Fibroblast of skin of right quadriceps (primary cell): ENCODE measurements at places on chromosomes 2 and 18.

- no peak for DNase-seq
Measured at GRCh38 chr2:77309725-77310124, 212.5 kb downstream of the LRRTM4 start.

DNA sequence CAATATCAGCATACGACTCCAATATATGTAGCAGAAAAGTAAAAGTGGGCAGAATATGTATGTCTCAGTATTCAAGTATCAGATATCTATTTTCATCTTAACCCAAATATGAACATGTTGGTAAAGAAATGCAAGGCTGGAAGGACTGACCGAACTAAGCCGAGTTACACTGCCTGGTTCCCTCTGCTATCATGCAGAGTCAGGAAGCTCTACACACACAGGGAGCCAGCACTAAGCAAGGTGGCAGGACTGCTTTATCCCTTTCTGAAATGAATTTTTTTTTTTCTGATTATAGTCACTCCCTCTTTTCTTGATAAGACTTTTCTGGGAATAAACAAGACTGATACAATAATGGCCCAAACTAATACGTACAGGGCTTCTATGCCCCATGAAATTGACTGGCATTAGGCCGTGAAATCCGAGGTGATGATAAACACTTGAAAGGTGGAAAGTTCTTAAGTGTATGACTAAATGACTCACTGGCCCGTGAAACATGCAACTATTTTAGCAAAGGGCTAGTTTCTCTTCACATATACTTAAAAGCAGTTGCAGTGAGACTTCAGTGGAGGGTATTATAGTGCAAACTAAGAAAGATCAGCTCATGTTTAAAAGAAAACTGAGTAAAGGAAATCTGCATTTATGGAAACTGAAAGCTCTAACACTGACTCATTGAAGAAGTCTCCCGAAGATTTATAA is 14.9 kb downstream of the DPP4 start:
- DNase-seq = no peak

GRCh38 chr2:204145791-204146190 is 209.2 kb downstream of the ICOS start:
- DNase-seq = no peak

- peak; percentile 82 for DNase-seq
Measured at GRCh38 chr2:218582076-218582475, 13.4 kb downstream of the CNOT9 start.

GRCh38 chr2:170012773-170013172 is 165.2 kb upstream of the MYO3B start:
- DNase-seq = no peak

- DNase-seq = no peak
Measured at GRCh38 chr2:164182116-164182627, 439.1 kb downstream of the GRB14 start.

- DNase-seq = no peak
Measured at GRCh38 chr2:205441524-205441923, 240.8 kb upstream of the NRP2 start.

- DNase-seq = no peak
Measured at GRCh38 chr2:177586154-177586553, 193.6 kb downstream of the AGPS start.

DNA sequence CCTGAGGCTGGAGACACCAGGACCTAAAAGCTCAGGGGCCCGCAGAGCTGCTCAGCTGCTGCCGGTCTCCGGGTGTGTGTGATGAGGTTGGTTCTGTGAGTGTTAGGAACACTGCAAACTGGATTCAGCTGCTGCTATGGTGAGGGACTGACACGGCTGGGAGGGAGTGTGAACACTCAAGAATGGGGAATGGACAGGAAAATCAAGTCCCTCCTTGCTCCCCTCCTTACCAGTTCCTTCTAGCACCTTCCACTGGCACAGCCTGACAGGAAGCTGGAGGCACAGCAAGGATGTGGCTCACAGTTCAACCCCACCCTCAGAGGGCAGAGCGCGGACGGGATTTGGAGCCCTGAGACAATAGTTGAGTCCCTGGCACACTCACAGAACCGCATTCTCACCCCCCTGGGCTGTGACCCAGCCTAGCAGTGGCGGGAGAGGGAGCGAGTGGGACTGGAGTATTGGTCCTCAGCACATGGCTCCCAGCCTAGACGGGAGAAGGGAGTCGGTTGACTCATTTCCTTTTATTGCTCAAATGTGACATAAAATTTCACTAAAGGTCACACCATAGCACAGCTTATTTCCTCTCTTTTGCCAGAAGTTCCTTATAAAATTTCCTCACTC is 42.5 kb downstream of the LRRC30 start:
- peak; percentile 58 for DNase-seq

DNA sequence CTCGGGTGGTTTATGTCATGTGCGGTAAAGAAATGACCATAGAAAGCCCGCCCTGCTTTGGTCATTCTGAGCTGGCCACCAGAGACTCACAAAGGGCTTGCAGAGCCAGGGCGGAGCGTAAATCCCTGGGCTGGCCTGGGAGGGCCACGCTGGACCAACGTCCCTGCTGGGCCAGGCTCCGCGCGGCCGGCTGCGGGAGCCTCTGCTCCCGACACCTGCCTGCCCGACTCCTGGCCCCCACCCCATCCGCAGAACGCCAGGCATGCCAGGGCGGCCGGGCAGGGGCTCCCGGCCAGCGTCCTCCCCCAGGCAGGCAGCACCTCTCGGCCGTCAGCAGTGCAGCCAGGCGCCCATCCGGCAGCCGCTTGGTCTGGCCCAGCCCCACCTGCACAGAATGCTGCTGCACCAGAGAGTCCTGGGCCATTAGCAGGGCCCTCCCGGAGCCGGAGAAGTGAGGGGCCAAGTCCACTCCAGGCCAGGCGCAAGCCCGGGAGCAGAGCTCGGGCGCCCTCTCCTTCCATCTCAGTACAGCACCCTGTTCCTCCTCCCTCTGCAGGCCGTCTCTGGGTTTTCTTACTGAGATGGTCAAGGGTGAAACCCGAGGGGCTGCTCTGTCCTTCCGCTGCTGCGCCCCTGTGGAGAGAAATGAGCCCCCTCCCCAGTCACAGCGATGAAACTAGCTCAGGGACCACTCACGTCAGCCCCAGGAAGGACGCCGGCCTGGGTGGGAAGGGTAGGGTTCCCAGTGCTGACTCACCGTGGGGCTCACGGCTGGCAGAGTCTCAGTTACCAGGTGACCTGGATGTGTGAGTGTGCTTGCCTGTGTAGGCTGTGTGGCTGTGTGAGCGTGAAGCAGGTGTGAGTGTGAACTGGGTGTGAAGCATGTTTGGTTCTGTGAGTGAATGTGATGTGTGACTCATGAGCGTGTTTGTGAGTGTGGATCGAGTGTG is 83.3 kb downstream of the PTGR3 start:
- no peak for DNase-seq

- no peak for DNase-seq
Measured at GRCh38 chr2:240886023-240886565, 9.9 kb downstream of the MAB21L4 start.

DNA sequence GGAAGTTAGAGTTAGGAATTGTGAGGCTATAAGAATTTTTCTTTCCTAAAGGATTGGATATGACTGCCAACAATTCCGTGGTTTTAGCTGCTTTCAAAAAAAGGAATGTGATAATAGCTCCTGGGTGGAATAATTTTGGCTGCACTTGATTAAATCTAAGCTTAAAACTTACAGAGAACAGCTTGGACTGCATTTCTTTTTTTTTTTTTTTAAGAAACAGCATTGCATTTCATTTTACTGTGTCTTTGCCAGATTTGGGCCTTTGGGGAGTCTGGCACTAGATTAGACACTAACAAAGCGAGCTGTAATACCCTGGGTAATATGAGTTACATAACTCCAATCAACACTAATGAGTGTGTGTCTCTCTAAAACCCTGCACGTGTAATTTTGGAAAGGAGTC is 37.8 kb upstream of the ZNF397 start:
- DNase-seq = peak; percentile 70

DNA sequence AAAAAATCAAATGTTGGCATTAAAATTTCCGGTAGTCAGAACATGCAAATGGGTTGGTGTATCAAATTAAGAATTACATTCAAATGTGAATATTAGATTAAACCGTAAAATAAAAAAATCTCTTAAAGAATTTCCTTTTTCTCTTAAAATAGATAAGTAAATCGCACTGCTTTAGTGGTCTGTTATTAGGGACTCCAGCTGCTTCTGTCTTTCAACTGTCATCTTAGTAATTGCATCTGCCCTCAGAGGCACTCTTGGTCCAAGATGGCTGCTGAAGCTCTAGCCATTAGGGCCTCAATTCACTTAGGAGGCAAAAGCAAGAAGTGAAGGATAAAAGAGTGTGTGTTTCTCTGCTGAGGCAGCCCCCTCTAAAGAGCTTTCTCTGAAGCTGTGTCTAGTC is 132.4 kb downstream of the MGAT5 start:
- DNase-seq = no peak

DNA sequence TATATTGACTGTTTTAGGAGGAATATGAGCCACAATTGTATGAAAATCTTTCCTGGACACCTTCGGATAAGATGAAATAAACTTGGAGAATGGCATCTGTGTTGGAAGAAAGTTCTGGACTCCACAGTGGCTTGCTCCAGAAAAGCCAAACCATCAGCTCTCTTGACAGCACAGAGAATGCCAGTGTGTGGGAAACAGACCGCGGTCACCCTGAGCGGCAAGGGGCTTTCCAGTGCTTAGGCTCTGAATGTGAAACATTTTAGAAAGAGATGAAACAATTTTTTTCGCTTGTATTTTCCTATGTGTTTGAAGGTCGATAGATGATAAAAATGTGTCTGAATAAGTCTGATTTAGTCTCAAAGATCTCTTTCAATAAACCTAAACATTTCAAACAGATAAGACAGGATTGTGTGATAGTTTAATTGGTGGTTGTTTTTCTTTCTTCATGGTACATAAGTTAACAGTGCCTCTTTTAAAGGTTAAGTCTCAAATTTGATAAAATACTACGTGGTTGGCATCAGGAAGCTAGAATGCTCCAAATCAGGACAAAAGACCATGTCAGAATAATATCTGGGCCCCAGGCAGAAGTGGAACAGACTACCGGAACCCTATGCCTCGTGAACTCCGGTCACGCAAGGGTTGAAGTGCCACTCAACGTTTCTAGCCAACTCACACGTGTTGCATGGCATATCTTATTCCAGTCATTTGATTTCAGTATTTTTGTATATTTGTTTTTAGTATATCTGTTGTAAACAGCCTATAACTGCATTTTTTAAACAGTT is 28.9 kb downstream of the PTGR3 start:
- no peak for DNase-seq

DNA sequence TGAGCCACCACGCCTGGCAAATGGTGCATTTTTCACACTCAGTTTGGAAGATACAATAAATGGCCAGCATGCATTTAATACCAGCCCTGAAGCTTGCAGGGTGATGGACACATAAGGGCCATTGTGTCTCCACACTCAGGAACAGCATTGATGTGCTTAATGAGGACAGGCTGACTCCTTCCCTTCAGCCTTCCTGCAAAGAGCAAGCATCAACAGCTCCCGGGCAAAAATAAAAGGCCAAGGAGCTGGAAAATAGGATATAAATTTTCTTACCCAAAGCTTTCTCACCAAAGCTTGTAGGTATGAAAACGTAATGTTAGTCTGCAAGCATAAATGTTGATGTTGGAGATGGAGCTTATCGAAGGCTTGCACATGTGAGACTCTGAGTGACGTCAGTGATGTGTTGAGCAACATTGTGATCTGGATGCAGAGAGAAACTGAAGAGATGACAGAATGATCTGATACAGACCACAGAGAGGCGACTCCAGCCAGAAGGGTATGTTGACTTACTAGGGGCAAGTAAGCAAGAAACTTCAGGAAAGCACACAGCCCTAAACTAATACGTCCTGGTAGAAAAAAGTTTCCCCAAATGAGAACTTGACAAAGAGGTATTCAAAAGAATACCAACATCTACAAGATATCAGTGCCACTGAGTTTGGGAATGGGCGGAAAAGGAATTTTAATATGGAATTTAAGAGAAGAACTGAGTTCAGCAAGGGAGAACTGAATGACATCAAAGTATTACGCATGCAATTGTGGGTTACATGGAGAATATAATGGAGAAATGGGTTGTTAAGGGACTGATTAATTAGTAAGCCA is 256.5 kb downstream of the TGIF1 start:
- no peak for DNase-seq

DNA sequence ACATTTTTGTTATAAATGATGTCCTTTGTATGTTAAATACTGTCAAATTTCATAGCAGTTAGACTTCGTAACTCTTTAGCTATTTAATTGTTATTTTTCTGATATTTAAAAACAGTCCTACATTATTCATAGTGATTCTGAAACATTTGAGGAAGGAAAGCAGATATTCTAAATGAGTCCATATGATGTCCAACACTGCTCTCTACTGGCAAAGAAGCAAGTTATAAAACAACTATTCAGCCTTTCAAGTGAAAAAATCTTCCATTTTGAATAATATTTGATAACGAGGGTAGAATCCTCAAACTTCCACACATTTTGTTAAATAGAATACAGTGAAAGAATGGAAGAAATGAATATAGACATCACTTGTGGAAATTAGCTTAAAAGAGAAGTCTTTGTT is 220.8 kb downstream of the GULP1 start:
- DNase-seq = peak; percentile 66

DNA sequence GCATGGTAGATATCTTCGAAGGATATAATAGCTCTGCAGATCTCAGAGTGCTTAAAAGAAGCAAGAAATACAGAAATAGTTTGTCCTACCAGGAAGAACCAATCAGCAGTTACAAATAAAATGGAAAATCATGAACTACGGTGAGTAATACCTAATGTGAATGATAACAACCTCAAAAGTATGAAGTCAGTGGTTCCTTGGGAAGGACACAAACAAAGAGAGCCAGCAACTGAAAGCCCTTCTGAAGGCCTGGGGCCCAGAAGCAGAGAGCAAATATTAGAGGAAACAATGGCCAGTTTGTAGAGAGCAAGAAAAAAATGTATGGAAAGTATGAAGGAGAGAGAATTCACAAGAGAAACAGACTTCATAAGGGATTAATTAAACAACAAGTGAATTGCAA is 226.8 kb upstream of the CHST9 start:
- DNase-seq = peak; percentile 12

GRCh38 chr2:47686018-47686417 is 96.9 kb upstream of the MSH6 start:
- DNase-seq = no peak
